Right cardiac atrium (tissue), 5 donors: ENCODE measurements at places on chromosomes 1 and 21.

DNA sequence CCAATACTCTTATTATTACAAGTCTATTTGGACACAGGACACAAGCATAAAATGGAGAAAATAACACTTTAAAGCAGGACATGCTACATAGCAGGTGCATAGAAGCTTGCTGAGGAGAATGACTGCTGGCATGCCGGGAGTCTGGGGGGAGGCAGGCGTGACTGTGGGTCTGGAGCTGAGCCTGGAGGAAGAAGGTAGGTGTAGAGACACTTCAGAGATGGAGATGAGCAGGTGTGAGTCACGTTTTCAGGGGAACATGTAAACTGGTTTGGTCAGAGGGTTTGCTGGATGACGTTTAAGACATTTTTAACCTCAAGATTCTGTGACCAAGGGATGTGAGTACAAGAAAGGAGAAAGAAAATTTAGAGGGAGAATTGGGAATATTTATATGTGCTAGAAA, 24.5 kb downstream of the OSCP1 start:
- DNase-seq, result no peak

- no peak for DNase-seq
These were observed 155.9 kb downstream of the PEX14 start for GRCh38 chr1:10630661-10631120.

DNA sequence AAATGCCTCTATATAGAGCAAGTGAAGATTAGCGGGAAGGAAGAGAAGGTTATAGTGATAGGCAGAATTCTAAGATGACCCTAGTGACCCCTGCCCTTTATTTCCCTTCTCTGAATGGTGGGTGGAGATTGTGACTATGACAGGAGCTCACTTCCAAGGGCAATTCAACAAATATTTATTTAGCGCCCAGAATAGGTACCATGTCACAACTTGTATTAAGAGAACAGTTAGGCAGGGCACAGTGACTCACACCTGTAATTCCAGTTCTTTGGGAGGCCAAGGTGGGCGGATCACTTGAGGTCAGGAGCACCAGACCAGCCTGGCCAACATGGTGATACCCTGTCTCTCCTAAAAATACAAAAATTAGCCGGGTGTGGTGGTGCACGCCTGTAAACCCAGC, 236.0 kb upstream of the POGK start:
- DNase-seq, result no peak

GRCh38 chr1:1149416-1149815, 24.3 kb upstream of the TTLL10 start:
- DNase-seq, result no peak

- DNase-seq, result peak; percentile 40
These were observed 40.7 kb downstream of the SLC66A1 start for GRCh38 chr1:19352839-19353238.

DNA sequence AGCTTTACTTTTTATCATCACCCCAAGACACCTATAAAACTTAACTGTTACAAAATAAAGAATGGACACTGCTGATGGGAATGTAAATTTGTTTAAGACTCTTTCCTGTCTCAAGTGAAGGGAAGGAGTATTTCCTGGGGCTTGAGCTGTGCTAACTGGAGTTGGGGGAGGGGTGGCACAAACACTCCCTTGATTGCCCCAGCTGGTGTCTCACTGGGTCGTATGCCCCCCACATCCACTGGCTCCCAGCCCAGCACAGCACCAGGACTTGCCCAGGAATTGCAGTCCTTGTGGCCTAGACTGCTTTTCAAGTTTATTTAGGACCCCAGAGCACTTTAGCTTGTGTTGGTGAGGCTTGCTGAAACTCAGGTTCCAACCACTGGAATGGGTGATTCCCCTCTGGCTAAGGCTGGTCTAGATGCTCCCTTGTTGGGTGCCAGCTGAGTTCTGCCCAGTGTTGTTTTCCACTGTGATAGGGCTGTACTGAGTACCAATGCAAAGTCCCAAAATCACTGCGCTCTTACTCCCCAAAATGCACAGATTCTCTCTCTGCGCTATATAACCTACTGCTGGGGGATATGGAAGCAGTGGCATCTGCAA, 49.1 kb upstream of the DR1 start:
- DNase-seq, result no peak

DNA sequence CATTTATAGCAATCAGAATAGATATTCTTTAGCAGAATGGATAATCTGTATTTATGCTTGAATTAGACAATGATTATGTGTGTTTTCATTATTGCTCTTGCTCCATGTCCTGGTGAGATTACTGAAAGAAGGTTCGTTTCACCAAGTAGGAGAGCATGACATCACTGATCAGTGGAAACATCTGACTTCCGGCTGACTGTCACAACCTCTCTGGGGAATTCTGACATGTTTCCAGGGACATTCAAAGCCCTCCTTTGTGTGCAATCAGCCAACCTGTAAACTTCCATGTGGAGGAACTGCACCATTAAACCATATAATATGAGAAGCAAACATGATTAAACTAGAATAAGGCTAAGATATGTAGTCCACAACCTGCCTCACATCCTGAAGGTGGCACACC, 424.8 kb upstream of the ADGRL4 start:
- no peak for DNase-seq

- no peak for DNase-seq
These were observed 52.7 kb downstream of the TRIM33 start for GRCh38 chr1:114458237-114458777.

DNA sequence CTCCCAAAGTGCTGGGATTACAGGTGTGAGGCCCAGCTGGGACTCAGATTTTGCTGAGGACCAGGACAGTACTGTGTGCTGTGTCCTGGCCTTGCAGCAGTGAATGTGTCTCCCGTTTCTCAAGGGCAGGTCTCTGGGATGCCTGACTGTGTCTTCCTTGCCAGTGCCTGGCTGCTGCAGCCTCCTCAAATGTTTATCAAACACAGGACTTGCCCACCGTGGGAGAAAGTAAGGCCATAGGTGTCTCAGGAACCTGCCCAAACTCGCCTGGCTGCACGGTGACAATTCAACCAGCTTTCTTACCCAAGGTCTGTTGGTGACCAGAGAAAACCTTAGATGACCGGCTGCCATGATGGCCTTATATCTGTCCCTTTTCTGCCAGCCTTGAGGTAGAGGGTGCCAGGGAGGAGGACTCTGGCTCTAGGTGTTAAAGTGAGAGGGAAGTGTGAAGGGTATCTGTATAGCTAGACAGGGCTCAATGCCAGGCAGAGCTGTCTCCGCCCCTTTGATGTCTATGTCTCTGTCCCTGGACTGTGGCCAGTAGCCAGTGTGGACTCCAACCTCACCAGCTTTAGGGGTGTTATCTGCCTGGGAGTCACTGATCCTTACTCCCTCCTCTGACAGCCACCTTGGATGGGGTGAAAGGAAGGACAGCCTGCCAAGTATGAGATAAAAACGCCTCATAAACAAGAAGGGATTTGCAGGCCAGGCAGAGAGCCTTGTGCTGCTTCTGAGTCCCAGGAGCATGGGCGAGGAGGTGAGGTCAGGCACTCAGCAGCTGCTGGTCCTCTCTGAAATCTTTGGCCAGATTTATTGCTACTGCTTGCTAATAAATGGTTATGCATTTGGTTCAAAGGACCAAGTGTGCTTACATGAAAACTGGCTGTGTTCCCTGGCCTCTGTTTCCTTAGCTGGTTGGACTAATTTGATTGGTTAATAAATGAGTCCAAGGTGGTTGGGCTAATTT, 22.3 kb downstream of the IL6R start:
- DNase-seq, result peak; percentile 92
